Activated gamma-delta T cell treated with Interleukin-2 at 50 U/mL for 16 hours (primary cell): ENCODE measurements at places on chromosomes 3 and 15.

GRCh38 chr3:102536456-102536855, 101.6 kb downstream of the ZPLD1 start:
- no peak for DNase-seq

DNA sequence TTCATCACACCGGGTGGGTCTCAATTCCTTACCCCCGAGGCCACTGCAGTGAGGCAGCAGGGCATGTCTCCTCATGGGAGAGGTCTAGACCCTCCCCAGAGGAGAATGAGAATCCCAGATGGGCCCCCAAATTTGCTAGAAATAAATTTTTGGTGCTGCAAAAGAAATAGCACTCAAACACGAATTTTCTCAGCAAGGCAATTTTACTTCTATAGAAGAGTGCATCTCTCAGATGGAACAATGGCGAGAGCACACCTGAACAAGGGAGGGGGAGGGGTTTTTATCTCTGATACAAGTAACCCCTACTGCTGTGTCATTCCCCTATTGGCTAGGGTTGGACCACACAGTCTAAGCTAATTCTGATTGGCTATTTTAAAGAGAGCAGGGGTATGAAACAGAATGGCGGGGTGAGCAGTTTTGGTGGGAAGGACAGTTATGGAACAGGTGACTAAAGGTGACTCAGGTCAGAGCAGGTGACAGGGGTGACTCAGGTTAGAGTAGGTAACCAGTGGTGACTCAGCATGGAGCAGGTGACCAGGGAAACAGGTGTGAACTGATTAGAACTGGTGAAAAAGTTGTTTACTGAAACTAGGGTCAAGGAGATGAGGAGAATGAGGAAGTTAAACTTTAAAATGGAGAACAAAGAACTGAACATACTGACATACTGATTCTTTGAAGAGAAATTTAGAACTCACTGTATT, 93.0 kb upstream of the WNT7A start:
- no peak for DNase-seq

GRCh38 chr3:55607844-55608243, 120.7 kb upstream of the WNT5A start:
- no peak for DNase-seq

DNA sequence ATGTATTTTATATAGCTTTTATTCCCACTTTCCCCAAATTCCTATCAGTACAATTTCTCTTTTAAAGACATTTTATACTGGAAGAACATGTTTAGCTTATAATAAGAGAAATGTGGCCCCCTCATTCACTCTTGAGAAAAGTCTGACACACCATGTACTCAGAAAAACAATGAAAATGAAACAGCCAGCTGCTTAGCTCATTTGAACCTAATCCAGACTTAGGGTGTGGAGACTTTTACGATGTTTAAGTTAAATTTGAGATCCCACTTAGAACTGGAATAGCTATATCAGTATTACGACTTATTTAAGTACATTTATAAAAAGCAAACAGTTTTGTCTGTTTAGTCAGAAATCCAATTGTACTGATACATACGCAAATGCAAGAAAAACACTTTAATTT, 252.3 kb upstream of the ARRDC4 start:
- DNase-seq: no peak

- no peak for DNase-seq
Observed at GRCh38 chr3:2415083-2415482, 316.4 kb downstream of the CNTN4 start.

GRCh38 chr3:140432229-140432669, 245.6 kb upstream of the TRIM42 start:
- no peak for DNase-seq

DNA sequence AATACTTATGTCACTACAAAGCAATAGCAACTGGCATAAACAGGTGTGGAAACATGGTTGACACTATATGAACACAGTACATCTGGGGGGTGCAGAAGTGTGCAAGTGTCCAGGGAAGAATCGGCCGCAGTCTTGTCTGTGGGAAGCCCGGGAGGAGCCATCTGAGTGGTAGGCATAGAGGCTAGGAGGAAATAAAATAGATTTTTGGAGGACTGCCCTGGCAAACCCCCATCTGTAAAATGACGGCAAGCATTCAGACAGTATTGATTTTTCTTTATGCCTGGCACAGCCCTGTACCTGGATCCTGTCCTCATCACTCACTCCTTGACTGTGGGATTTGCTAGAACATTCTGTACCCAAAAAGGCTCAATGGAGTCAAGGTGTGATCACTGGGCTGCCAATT, 31.3 kb downstream of the THSD4 start:
- DNase-seq: no peak

GRCh38 chr15:71106802-71107500, 8.3 kb upstream of the THSD4 start:
- DNase-seq: no peak

- DNase-seq: no peak
Observed at GRCh38 chr3:27596921-27597320, 112.7 kb upstream of the SLC4A7 start.
